Activated CD8-positive, alpha-beta memory T cell treated with anti-CD3 and anti-CD28 coated beads for 1 hour (primary cell): ENCODE measurements at places on chromosomes 1 and 21.

DNA sequence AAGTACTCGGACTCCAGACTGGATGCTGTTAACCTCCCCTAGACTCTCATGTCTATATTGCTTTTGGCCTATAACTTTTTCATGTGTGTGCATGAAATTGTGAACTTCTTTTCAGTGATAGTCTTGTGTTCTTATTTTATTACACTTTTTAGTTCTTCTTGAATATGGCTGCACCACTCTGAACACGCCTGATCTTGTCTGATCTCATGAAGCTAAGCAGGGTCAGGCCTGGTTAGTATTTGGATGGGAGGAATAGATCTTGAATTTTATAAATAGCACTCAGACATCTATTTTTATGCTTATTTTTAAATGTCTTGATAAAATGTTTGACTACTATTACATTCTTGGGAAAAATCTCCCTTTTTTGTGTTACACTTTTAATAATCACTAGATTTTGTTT is 22.4 kb downstream of the TCP10L start:
- no peak for DNase-seq

GRCh38 chr1:95035536-95035935 is 37.2 kb downstream of the ALG14 start:
- no peak for DNase-seq

GRCh38 chr1:179867493-179868330 is 9.9 kb downstream of the TOR1AIP2 start:
- DNase-seq = no peak

GRCh38 chr1:150256554-150257341 is 826 bp upstream of the CA14 start:
- DNase-seq = no peak

DNA sequence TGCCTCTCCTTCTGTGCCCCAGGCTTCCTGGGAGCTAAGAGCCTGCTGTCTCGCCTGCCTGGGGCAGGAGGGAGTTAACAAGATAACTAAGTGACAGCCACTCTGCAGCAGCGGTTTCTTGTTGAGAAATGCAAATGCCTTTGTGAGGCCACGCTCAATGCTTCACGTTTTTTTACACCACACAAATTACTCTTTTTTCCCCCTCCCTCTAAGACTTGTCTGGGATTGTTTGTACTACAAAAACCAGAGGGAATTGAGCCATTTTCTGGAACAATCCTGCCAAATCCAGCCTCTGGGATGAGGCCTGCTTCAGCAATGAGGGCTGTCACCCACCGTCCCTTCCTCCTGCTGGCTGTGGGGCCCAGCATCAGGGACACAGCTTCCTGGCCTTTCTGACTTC is 119.6 kb downstream of the ACTL8 start:
- DNase-seq = no peak

DNA sequence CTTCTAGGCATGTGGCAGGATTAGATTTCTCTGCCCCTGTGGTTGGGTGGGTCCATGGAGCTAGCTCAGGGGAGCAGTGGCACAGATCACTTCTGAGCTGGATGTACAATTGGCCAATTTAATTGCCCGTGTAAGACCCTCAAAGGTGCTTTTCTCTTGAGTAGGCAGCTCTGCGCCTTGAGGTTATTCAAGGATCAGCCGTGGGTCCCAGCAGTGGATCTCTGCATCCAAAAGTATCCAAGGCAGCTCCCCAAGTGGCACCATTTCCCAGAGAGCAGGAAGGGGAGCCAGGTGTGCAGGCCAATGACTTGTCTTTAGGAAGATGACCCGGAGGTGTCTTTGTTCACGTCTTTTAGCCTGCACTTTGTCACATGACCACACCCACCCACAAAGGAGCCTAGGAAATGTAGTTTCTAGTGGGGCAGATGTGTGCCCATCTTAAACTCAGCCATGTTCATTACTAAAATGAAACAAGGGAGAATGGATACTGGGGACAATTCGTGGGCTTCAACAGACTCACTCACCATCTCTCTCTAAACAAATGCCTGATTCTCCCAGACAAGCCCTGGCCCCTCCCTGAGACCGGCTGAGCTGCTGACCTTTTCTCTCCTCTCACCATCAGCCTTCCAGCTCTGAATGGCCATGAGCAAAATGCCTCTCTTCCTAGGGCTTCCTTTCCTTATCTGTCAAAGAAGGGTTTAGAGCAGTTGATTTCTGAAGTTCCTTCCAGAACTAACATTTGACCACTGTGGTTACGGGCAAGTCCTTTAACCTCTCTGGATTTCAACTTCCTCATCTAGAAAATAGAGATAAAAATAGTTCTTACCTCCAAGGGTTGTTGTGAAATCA is 41.4 kb upstream of the TENT5C start:
- no peak for DNase-seq

DNA sequence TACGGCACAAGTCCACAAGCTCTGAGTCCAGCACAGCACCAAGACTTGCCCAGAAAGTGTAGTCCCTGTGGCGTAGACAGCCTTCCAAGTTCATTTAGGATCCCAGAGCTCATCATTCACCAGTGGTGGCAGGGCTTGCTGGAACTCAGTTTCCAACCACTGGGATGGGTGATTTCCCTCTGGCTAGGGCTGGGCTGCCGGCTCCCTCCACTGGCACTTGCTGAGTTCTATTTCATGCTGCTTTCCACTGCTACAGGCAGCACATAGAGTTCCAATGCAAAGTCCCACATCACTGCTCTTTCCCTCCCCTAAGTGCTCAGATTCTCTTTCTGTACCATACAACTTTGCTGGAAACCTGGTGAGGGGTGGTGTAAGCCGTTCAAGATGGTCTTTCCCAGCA is 510.3 kb upstream of the TMPRSS15 start:
- DNase-seq = no peak

GRCh38 chr1:117003223-117003875 is 1.8 kb downstream of the CD101 start:
- no peak for DNase-seq

- no peak for DNase-seq
These were observed 1476.2 kb downstream of the MRPL39 start for GRCh38 chr21:24131056-24131455.

- DNase-seq = no peak
These were observed 207.7 kb upstream of the KAZN start for GRCh38 chr1:14390816-14391215.

DNA sequence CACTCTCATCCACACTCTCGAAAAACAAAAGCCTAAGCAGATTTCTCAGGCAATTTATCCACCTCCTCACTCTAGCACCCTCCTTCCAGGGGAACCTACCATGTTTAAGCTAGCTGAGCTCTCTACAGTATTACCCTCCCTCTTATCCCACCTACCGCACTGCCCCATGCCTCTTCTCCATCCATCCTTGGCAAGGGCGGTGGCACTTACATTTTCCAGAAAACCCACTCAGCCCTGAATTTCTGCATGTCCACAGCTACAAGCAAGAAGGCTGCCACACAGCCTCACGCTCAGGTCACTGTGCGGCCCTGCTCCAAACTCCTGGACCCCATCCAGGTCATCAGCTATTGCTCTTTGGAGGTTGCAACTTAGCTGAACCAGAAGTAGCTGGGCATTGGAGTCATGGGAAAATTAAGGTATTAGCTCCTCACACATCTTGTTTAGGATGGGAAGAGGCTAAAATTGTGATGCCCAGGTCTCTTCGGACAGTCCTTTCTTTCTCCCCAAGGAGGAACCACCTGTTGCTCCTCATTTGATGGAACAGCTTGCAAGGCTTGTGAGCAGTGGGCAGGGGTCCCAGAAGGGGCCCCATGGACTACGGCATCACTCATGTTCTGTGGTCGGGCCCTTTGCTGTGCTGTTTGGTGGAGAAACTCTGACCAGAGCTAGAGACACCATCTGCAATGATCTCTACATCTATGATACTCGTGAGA is 1.1 kb downstream of the KLHDC9 start:
- DNase-seq = no peak

GRCh38 chr21:15159382-15160020 is 94.7 kb upstream of the NRIP1 start:
- DNase-seq = no peak

GRCh38 chr1:31639543-31639942 is 5.1 kb downstream of the PEF1 start:
- DNase-seq = no peak

- no peak for DNase-seq
These were observed 32.8 kb upstream of the LYPD8 start for GRCh38 chr1:248788327-248788726.

DNA sequence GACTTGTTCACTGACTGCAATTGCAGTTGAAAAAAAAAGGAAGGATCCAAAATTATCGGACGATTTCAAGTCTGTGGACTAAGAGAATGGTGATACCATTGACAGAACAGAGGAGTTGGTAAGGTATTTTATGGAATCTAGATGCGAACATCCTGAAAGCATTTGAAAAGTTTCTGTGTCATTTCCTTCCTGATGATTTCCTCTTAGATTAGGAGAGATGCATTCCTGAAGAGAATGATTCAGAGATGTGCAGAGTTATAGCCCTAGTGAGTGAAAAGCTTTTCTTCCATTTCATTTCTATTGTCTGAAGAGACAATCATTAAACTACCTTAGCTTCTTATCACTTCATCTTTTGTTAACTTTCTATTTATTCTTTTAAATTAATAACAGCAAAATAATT is 200.0 kb downstream of the KCNK2 start:
- no peak for DNase-seq

GRCh38 chr1:74830766-74831165 is 97.8 kb downstream of the TYW3 start:
- no peak for DNase-seq

GRCh38 chr1:36320291-36320761 is 3.1 kb downstream of the EVA1B start:
- no peak for DNase-seq

- DNase-seq = no peak
These were observed 36.8 kb upstream of the RALGPS2 start for GRCh38 chr1:178688244-178688643.

DNA sequence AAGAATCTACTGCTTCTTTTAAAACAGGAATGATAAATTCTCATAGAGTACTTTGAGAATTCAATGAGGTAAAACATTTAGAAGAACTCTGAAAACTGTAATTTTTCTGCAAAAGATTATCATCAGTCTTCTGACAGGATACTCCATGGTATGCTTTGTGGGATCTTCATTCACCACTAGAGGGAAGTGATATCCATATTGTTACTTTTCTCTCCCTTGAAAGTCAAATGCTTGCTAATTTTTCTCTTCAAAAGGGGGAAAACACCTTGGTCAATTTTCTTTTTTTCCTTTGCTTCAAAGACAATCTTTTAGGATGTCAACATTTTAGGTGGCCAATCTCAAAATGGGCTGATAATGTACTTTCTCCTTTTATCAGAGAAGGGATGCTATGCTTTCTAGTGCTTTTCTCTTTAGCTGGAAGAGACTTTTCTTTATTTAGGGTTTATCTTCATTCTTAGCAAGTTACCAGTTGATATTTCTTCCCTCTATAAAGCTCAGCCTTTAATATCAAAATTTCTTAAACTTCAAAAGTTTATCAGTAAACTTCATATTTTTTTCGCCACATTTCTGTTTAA is 95.5 kb downstream of the NEGR1 start:
- DNase-seq = no peak

- DNase-seq = no peak
These were observed 160.3 kb downstream of the ETS2 start for GRCh38 chr21:38965910-38966504.

DNA sequence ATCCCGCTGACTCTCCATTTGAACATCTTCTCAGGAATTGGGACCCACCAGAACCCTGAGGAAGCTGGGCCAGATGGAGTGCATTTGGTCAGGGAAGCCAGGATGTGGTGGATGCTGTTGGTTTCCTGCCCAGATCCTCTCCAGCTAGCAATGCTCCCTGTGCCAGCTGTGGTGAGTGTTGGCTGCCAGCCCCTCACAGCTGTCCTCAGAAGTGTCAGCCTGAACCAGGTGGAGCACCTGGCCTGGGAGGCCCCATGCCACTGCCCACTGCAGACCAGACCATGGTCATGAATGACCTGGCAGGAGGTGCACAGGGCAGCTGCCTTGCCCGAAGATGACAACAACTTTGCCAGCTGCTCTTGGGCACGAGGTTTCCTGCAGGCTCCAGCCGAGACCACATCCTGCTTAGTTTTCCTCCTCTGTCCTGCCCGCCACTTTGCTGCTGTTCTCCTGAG is 54.4 kb downstream of the PRSS38 start:
- DNase-seq = no peak

DNA sequence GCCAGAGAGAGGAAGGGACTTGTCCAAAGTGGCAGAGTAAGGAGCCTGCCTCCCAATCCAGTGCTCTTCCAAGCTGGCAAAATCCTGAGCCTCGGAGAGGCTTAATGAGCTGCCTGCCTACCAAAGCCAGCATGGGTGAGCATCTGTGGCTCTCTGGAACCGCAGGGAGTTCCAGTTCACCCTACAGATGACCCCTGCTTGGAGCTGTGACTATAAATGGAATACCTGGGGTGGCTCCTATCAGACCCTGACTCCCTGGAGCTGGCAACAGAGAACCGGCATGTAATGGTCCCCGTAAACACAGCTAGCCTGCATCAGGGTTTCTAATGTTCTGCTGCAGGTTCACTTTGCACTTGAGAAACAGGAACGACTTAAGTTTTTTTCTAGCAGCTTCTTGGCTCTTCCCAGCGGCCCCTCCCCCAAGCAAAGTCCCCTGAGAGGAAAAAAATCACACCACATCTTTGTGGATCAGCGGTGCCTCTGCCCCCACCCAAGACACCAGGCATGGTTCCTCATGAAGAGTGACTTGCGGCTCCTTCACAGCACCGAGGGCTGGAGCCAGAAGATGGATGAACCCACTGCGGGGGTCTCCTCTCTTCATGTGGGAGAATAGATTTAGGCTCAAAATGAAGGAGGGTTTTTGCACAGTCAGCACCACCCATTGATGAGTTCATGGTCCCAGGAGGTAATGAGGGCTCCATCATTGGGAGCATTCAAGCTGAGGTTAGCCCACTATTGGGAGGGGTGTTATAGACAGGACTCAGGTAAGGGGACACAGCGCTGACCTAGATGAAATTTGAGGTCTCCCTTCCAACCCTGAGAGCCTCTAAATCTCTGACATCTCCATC is 79.0 kb downstream of the SYT2 start:
- DNase-seq = no peak

GRCh38 chr1:226093621-226094020 is 31.1 kb downstream of the H3-3A start:
- no peak for DNase-seq

DNA sequence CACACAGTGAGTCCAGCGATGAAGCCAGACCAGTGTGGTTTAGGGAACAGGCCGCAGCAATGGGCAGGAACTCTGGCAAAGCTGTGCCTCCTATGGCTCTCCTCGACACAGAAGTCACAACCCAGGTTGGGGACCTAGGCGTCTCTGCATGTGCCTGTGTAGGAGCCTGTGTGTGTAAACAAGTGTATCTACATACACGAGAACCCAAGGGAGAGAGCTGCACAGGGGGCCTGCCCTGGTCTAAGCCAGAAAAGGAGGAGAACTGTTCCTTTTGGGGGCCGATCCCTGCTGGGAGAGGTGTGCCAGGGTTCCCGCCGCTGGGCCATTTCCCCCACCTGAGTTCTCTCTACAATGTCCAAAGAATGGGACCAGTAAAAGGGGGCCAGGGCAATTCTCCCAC is 56.0 kb downstream of the CD247 start:
- DNase-seq = no peak

DNA sequence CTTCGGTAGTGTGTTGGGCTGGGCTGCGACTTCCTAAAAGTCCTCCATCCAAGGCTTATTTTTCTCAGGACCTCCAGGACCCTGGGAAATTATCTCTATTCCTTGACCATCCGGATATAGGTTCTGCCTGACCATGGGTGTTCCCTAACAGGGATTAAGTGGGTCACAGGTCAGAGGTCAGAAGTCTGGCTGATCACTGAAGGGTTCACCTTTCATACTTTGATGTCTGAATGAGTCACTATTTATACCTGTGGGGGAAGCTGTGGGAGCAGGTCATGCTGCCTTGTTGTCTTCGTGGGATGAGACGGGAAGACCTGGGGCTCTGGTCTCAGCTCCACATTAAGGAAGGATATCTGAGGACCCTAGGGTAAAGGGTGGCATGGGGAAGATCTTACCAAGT is 65.0 kb upstream of the ETV3 start:
- no peak for DNase-seq
